ENCODE measurements at places on chromosomes 2 and 18. TPM values are rescaled to one million over a fixed set of nuclear protein-coding genes. Genes with fewer than 3 reads are reported as not detected.

GRB14 gene
- total RNA-seq: not detected

SOX11 gene
- not detected for total RNA-seq

BOK gene
- total RNA-seq: 13.0 TPM

DOK1 gene
- total RNA-seq: 12.2 TPM

DNA sequence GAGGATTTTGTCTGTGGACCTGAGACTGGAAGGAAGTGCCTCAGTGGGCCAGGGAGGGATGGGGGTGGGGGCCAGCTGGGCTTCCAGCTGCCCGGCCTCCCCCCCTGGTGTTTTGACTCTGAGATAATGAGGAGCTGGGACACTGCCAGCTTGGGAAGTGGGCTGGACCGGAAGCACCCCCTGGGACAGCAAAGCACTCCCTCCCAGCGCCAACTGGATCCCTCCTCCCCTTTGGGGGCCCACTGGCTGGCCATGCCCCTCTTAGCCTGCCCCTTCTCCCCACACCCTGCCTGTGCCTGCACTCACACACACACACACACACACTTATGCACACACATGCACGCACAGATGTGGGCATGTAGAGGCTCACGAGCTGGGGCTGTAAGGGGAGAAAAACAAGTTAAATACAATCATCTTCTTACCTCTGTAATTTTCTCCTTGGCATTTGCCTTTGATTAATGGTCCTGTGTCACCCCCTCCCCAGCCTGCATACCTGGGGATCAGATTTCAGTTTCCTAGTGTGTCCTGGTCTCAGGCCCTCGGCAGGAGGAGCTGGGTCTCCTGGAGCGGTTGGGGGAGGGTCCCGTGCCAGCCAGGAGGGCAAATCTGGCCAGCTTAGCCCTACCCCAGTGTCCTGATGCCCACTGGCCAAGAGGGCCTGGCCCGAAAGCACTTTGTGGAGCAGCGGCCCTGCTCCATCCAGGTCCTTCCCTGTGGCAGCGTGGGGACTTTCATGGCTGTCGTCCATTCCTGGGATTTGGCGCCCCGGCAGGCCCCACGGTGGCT lies 3.6 kb downstream of the ITM2C start:
- H3K4me3 ChIP-seq: no peak overlapping the region
- peak; percentile 15 for DNase-seq
- H3K36me3 ChIP-seq: no peaks in the 10 kb centered on the region
- H3K27ac ChIP-seq: no peak overlapping the region

- H3K36me3 ChIP-seq: no peaks in the 10 kb centered on the region
- peak overlapping the region; percentile 15 for H3K27ac ChIP-seq
- no peak overlapping the region for H3K4me3 ChIP-seq
- peak; percentile 91 for DNase-seq
- H3K4me1 ChIP-seq: peaks cover 36% of the 10 kb centered on the region
Measured at GRCh38 chr2:174051741-174052583, 86.8 kb upstream of the SP3 start.

- no peak overlapping the region for H3K4me3 ChIP-seq
- DNase-seq: peak; percentile 33
- peaks cover 39% of the 10 kb centered on the region for H3K4me1 ChIP-seq
- no peaks in the 10 kb centered on the region for H3K36me3 ChIP-seq
Measured at GRCh38 chr2:180364719-180365118, 357.6 kb upstream of the CWC22 start.

DNA sequence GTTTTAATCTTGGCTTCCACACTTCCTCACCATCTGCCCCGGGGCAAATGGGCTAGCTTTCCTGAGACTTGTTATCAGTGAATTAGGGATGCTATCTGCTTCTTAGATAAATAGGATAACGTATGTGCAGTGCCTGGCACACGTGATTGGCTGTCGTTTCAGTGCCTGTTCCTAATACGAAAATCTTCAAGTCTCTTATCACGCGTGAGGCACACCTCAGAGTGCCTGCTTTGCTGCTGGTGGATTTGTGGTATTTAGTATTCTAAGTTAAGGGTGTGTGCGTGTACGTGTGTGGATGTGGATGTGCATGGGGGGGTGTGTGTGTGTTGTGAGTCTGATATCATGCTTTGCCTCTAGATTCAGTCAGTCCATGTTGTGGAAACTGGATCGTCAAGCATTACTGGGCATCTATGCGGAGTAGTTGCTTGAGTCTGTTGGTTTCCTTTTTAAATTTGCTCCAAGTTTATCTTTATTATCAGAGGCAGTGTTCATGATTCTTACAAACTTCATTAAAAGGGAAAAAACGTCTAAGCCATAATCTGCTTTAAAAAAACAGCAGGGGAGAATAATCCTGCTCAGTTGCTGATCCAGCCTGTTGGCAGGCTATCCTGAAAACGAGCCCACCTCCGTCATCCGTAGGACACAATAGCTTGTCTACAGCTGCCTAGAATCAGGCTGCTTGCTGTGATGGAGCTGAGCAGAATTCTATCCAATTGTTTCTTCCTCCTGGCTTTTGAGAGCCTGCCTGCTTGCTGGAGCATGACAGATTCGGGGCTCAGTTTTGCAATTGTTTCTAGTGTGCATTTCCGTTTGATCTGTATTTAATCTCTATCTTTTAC lies 6.6 kb downstream of the SH3RF3 start:
- no peak overlapping the region for H3K4me3 ChIP-seq
- H3K36me3 ChIP-seq: no peaks in the 10 kb centered on the region
- no peak for DNase-seq

GRCh38 chr2:50143822-50144575 lies 887.9 kb downstream of the NRXN1 start:
- DNase-seq: peak; percentile 79
- peak overlapping the region; percentile 37 for H3K4me3 ChIP-seq
- peaks cover 10% of the 10 kb centered on the region for H3K4me1 ChIP-seq
- no peaks in the 10 kb centered on the region for H3K27me3 ChIP-seq
- peak overlapping the region; percentile 50 for H3K27ac ChIP-seq

DNA sequence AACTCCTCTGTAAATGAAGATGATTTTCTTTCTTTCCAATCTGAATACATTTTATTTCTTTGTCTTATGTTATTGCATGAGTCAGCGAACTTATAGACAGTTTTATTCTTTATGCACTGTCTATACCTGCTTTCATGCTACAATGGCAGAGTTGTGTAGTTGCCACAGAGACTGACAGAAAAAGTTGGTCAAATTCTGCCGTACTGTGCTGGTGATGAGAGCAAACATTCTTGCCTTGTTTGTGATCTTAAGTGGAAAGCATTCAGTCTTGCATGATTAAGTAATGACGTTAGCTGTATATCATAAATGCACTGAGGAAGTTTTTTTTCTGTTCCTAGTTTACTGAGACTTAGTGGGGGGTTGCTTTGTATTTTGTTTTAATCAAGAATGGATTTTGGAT lies 32.9 kb downstream of the ZC3H15 start:
- H3K36me3 ChIP-seq: peaks cover 31% of the 10 kb centered on the region
- no peak overlapping the region for H3K27ac ChIP-seq
- DNase-seq: no peak
- H3K4me1 ChIP-seq: no peaks in the 10 kb centered on the region
- no peak overlapping the region for H3K4me3 ChIP-seq
- H3K27me3 ChIP-seq: no peaks in the 10 kb centered on the region

DNA sequence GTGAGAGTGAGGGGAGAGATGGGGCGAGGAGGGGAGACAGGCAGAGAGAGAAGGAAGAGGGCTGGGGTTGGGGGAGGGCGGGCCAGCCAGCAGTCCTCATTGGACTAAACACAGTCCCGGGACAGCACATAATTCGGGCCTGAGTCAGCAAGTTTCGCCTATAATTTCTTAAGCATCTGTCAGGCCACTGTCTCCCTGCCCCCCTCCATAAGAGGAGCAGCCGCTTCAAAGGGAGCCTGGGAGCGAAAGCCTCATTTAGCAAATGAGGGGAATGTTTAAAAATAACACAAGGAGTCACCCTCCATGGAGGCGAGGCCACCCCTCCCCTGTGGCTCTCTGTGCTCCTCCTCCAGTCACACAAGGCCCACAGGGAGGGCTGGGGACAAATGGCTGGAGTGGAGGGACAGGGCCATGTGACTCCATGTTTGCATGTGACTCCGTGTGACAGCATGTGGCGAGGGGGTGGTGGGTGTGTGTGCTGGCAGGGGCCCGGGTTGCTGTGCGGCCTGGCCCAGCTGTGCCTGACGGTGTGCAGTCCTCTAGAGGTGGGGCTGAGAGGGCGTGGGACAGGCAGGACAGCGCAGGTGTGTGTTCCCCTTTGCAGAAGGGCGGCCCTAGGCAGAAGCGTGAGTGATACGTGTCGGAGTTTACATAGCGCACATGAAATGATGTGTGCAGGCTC lies 162.4 kb downstream of the CELF4 start:
- H3K4me1 ChIP-seq: peaks cover 10% of the 10 kb centered on the region
- H3K27ac ChIP-seq: no peak overlapping the region
- no peaks in the 10 kb centered on the region for H3K27me3 ChIP-seq
- no peak for DNase-seq
- no peak overlapping the region for H3K4me3 ChIP-seq

DNA sequence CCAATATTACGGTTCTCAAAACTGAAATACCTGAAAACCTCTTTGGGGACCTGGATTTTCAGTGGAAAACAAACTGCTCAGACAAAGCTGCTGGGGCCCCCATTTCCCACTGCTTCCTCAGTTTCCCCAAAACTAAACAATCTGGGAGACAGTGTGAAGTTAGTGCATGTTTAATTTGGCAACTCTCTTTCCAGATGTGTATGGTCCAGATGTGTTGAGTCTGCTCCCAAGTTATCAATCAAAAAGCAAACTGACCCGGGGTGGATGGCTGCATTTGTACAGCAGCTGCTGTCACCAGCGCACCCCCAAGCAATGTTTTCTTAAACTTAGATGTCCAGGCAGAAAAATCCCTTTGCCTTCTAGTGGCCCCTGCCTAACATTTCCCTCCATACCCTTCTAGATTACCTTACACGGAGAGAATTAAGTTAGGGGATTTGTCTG lies 136.9 kb downstream of the COPS8 start:
- no peak overlapping the region for H3K27ac ChIP-seq
- H3K27me3 ChIP-seq: peaks cover 4% of the 10 kb centered on the region
- no peak overlapping the region for H3K4me3 ChIP-seq
- H3K36me3 ChIP-seq: no peaks in the 10 kb centered on the region
- no peak for DNase-seq

DNA sequence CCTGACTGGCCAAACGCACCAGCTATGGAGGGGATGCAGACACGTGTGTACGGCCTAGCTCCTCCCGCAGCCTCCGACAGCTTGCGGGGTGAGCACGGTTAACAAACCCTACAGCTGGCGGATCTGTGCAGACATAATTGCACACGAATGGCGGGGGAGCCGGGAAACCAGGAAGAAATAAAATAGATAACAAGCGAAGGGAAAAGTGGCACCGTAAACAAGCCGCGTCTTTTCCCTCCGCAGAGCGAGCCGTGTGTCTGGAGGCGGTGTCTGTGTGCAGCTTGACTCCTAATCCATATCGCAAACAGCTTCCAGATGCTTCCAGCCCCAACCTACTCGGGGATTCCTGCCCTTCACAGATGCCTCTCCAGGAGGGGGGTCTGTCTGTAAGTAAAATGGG lies 853.1 kb upstream of the SALL3 start:
- H3K36me3 ChIP-seq: no peaks in the 10 kb centered on the region
- peaks cover 18% of the 10 kb centered on the region for H3K27me3 ChIP-seq
- H3K27ac ChIP-seq: no peak overlapping the region

DNA sequence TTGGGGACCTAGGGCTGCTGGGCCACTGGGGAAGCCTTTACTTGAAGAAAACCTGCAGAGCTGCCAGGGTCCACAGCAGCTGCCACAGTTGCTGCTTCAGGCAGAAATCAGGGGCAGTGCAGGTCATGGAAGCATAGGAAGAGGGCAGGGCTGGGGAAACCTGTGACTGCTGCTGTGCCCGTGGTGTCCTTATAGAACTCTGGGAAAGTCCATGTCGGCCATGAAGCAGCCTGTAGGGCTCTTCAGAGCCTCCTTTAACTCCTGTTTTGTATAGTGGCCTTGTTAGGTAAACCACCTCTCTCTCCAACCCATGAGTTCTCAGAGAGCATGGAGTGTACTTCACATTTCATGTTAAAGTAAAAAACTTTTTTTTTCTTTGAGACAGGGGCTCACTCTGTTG lies 62.1 kb downstream of the SMAD4 start:
- no peak for DNase-seq
- H3K36me3 ChIP-seq: no peaks in the 10 kb centered on the region
- H3K4me1 ChIP-seq: no peaks in the 10 kb centered on the region
- no peak overlapping the region for H3K4me3 ChIP-seq
- H3K27me3 ChIP-seq: no peaks in the 10 kb centered on the region

- peaks cover 69% of the 10 kb centered on the region for H3K4me1 ChIP-seq
- no peak for DNase-seq
- peak overlapping the region; percentile 49 for H3K27ac ChIP-seq
- no peaks in the 10 kb centered on the region for H3K27me3 ChIP-seq
- H3K4me3 ChIP-seq: no peak overlapping the region
Measured at GRCh38 chr2:177398290-177398683, 5.7 kb downstream of the AGPS start.

All from stomach (tissue), 19 donors.